Nucleus accumbens (tissue), 56 donors: ENCODE measurements at places on chromosomes 7 and 10.

GRCh38 chr10:21803374-21803773 is 200.2 kb downstream of the DNAJC1 start:
- no peak for DNase-seq

- no peak for DNase-seq
These were observed at the start of gene GATA3 for GRCh38 chr10:8054494-8055407. TSS of gene GATA3 (plus strand) at chr10:8054688. CDS start at chr10:8055656, 968 bp downstream.

- DNase-seq: no peak
These were observed 16.9 kb downstream of the SLC13A4 start for GRCh38 chr7:135711139-135711469.

- no peak for DNase-seq
These were observed 32.7 kb upstream of the PRSS1 start for GRCh38 chr7:142716596-142716995.

DNA sequence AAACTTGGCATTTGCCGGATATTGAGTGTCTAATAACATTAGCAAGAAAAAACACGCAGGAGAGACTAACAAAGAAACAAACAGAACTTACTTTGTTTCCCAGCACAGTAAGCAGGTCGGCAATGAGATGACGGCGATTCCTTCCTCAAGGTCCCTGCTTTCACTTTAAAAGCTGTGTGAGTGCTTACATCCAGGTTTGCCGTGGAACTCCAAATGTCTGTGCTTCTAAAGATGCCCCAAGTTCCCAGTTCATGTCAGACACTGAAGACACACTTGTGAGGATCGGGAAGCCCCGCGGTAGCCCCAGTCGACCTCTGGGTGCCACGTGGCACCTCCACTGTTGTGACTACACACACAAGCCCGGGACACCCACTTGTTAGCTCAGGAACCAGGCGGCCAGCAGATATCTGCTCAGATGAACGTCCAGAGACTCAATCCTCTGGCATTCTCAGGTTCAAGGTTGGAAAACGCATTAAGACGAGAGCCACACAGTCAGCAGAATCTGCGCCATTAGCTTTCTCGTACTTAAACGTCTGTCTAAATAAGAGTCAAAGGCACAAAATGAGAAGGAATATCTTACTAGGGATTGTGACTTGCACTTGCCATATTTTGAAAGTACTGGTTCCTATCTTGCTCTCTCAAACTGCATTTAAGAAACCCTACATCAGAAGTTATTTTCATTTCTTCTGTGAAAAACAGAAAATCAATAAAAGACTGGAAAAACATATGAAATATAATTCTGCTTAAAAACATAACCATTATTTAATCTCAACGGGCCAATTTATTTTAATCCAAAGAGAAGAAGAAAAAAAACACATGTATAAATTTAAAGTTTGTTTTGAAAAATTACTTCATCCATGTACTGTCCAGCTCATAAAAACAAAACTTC is 207.6 kb upstream of the KLF14 start:
- DNase-seq: peak; percentile 39

DNA sequence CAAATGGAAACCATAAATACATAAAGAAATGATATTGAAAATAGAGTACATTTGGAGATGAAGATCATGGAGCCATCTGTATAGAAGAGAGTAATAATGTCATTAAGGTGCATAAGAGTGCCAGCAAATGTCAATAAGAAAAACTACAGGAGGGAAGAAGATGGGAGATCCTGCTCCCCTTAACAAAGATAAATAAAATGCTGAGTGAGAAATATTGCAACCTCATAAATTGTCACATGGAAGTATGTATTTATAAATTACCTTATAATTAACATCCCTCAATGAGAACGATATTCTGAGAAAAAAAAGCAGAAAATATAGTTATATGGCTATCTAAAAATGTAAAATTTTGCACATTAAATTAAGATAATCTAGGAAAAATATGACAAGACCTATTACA is 155.2 kb upstream of the PRSS1 start:
- DNase-seq: no peak

GRCh38 chr10:112580267-112580666 is 133.3 kb downstream of the VTI1A start:
- no peak for DNase-seq

DNA sequence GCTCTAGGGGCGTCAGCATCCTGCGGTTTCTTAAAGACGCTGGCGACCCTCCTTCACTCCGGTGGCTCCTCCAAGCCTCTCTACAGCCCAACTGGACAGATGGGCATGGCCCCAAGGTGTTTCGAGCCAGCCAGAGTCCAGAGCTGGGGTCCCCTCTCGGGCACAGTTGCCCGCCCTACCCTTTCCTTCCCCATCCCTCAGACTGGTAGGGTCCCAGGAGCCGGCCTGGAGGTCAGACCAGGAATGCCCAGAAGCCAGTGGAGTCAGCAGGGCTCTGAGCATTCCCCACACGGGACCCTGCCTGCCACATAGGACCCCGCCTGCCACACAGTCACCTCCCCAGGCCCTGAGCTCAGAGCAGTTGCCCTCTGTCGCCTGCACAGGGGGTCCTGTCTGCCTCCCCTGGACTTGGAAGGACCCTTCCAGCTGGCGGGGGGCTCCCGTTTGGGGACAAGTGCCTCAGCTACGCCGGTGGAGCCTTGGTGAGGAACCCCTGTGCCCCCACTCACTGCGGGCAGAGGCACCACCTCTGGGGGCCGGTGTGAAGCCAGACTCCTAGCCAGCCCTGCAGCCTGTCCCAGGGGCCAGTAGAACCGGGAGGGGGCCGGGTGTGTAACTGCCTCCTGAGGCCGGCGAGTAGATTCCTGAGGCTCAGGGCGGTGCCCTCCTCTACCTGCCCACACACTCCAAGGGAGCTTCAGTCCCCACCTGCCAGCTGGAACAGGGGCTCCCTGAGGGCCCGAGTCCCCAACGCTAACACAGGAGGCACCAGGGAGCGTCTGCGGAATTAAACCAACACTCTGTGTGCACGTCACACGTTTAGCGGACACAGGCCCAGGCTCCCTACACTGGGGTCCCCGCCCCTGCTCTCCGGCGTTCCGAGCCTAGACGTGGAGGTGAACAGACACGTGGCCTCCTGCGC is 19.4 kb upstream of the PDGFA start:
- DNase-seq: no peak

GRCh38 chr10:12910835-12911234 is 90.7 kb downstream of the CCDC3 start:
- DNase-seq: no peak

GRCh38 chr7:27130540-27131389 is at the start of gene HOXA4:
TSS of gene HOXA4 (minus strand) at chr7:27130757. CDS start at chr7:27130733, 24 bp downstream.
- DNase-seq: no peak

DNA sequence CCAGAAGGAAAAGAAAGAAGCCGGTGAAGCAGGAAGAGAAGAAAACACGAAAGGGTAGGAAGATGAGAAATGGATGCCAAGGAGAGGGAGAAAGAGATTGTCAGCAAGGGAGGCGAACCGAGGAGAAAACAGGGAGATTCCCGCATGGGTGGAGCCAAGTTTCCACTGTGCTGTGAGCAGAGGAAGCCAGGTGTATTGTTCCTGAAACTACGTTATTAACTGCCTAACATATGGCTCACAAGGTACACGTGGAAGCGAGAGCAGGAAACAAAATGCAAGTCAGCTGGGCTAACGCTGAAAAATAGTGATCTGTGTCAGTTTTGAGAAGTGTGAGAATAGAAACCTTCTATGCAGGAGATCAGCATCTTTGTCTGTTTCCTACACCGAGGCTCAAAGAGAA is 20.4 kb upstream of the HIPK2 start:
- DNase-seq: no peak

- no peak for DNase-seq
These were observed 144.9 kb downstream of the HGF start for GRCh38 chr7:81624650-81625631.

GRCh38 chr10:78567680-78568455 is 500.9 kb upstream of the ZMIZ1 start:
- no peak for DNase-seq

GRCh38 chr10:118161461-118162246 is 114.9 kb upstream of the RAB11FIP2 start:
- no peak for DNase-seq

DNA sequence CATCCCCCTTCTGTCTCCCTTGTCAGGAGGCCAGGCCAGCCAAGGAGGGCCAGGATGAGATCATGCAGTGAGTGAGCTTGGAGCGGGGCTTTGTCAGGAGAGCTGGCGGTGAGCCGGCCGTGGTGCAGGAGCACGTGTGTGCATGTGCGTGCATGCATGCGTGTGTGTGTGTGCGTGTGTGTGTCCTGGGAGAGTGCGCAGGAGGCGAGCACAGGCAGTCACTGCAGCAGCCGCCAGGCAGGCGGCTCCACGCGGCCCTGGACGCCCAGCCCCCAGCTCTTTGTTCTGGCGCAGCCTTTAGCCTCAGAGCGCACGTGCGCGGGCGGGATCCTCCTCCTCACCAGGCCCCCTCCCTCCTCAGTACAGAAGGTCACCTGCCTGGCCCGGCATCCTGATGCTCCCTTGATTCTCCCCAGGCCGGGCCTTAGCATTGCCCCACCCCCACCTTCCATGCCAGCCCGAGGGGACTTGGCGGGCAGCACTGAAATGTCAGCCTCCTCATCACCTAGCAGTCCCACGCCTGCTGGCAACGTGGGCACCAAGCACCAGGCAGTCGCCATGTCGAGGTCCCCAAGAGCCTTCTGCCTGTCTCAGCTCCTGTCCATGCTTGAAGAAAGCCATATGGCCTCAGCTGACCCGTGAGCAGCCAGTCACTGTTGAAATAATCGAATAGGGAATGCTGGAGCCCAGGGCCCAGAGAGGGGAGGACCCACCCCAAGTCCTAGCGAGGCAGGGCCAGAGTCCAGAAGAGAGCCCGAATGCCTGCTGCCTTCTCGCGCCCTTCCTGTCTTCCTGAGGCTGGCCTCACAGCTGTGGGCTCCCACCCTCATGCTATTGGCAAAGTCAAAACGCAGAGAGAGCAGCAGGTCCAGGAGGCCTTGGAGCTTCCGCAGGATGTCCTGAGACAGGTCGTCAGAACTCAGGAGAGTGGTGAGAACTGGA is 125.9 kb upstream of the PPIF start:
- DNase-seq: peak; percentile 60

- DNase-seq: no peak
These were observed 183.1 kb upstream of the HDAC9 start for GRCh38 chr7:18312482-18312881.
